ENCODE measurements at places on chromosomes 3 and 15.

GRCh38 chr3:13235079-13235478 lies 161.8 kb upstream of the IQSEC1 start:
- no peak for DNase-seq

DNA sequence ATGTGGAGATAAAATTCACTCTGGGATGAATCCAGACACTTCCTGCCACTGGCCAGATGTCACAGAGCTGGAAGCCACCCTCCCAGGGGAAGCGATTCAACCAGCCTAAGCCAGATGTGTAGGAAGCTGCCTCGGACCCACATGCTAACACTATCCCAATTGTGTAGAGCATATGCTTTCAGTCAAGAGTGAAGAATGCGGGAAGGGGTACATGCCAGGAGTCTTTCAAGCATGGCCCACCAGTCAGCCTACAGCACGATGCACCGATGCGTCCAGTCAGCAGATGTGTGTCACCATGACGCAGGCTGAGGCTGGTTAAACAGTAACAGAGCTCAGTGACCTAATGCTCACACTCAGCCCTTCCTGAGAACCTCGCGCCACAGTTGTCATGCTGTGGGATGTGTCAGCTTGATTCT lies 38.8 kb upstream of the BNC1 start:
- DNase-seq, result peak; percentile 31

DNA sequence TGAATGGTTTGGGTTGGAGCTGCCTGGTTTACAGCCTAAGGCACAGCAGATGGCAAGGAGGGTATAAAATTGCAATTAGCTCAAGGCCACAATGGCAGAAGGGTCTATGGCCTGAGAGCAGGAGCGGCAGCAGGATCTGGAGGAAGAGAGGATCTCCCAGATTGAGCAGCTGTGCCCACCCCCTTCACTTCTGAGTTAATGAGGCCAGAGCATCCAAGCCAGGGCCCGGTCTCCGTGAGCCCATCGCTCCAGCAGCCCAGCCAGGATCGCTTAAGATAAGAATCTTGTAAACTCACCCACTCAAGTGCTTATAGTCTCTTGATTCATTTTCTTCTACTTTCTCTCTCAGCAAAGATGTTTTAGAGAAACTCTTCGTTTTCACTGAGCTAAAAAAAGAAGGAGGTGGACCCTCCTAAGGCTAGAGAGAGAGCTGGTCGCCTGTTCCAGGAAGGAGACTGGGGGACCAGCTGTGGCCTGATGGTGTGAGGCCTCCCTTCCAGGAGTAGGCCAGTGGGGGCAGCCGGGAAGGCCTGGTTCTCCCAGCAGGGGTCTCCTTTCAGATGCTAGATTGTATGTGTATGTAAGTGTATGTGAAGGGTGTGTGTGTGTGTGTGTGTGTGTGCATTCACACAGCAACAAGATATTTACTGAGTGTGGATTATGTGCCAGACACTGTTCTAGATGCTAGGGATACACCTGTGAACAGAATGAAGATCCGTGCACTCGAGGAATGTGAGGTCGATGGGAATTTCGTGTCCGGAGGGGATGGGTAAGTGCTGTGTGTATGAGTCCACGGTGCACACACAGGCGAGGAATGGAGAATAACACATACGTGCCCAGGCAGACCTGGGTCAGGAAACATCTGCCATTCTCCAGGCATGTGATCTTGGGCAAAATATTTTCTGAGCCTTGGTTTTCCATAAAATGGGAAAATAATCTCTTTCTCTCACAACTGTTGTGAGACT lies 18.6 kb downstream of the MAGEF1 start:
- DNase-seq, result no peak

- no peak for DNase-seq
These were observed 451.9 kb downstream of the FOXP1 start for GRCh38 chr3:71131375-71132314.

DNA sequence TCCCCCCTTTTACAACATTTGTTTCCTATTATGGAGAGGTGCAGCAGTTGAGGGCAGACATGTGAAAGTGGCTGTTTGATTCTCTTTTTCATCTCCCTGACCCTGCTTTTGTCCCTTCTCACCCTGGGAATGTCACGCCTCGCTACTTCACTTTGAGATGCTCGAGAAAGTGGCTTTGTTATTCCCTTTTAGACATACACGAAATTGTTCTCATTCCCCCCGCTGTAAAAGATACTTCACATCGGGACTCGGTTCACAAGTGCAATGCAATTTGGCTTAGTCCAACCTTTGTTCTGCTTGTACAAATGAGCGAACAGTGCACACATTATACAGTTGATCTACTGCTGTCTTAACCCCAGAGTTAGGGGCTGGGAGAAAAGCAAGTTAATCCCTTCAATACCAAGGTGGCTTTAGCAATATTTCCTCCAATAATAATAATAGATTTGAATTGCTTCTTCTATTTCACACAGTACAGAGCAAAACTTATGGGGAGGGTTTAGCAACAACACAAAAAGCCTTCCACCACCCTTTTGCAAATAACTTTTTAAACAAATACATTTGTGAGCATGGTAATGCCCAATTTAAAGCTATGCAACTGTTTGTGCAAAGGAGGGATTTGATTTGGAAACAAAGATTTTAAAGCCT lies 5.7 kb upstream of the FOXB1 start:
- DNase-seq, result no peak

GRCh38 chr3:158683230-158683962 lies 10.9 kb upstream of the LXN start:
- DNase-seq, result no peak

DNA sequence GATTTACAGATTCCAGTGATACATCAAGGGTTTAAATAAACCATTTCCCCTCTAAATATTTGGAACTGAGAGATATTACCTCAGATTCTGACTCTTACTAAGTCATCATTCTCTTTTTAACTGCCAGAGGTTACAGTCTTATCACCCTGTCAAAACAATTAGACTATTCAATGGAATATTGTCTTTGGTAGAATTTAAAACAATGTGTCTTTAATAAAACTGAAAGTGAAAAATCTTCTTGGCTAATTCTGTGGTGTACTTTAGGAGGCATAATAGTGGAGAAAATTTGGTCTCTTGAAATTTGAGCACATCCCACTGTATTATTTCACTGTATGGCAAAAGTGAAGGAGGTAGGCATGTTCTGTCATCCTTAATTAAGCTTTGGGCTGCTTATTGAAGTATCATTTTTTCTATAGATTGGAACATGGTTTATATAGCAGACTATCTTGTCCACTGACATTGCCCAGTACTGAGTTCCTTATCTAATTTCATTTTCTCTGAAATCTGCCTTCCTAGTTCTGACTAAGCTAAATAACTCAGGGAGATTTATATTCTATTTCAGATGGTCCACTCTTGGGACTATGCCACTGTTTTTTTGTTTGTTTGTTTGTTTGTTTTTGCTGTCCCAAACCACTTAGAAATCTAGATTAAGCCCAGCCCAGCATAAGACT lies 48.0 kb upstream of the UTS2B start:
- no peak for DNase-seq

GRCh38 chr3:144332868-144333267 lies 361.2 kb downstream of the DIPK2A start:
- no peak for DNase-seq

DNA sequence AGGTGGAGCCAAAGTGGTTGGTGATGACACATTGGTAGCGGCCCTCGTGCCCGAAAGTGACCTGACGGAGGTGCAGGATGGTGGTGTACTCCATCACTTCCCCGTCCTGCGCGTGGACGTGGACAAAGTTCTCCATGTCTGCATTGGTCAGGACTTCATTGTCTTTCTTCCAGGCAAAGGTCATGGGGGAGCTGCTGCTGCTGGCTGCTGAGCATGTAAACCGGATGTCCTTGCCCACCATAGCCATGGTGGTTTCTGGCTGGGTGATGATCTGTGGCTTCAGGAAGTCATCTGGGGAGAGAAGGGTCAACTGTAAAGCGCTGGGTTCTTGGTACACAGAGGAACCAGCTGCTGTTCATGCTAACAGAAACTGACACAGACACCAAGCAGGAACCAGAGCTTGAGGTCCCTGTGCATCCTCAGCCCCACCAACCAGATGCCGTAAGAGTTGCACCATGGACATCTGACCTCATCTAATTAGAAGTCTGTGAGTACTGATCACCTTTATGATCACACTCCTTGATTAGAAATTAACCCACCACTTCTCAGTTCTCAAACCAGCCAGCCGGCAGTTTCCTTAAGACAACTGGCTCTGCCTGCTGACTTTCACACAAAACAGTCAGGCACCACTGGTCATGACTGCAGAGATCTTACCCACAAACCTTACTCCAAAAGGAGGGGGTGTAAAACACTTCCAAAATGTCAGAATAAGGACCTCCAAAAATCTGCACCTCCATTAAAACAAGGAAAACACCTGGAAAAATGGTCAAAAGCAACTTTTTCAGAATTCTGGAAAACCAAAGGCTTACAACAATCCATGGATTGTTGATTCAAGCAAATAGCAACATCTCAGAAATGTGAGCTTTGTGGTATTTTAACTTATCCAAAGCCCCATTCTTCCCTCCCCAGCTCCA lies 114.6 kb downstream of the LRIG1 start:
- DNase-seq, result no peak

DNA sequence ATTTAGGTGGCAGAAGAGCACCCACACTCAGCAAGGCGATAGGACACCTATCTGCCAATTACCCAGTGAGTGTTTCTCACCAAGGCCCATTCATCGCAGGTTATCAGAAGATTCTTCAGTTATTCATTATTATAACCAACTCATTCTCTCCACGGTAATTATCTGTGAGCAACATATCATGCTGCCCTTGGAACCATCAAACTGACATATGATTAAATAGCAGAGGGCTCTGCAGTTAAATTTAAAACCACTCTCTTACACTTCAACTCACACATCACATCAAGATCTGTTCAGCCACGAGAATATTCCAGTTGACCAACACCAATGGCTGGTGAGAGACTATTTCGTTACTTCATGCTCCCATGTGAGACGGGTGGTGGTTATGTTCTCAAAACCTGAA lies 489.3 kb downstream of the ERC2 start:
- no peak for DNase-seq

DNA sequence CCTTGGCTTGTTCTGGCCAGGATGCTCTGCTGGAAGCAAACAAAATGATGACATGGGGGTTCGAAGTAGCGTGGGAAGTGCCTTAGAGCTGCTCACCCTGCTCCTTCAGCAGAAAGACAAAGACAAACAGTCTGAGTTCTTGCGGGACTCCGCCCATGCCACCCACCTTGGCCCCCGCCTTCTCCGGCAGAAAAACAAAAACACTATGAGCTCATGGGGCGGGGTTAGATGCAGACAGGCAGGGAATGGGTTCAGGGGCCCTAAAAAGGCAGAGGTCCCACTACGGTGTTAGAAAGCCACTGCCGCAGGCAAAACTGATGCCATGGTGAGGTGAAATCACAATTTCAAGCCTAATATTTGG lies 9.7 kb upstream of the NCKIPSD start:
- peak; percentile 74 for DNase-seq

GRCh38 chr15:58886921-58887320 lies 46.6 kb downstream of the SLTM start:
- DNase-seq, result no peak

GRCh38 chr15:68234060-68234459 lies 4.5 kb upstream of the CLN6 start:
- DNase-seq, result no peak

DNA sequence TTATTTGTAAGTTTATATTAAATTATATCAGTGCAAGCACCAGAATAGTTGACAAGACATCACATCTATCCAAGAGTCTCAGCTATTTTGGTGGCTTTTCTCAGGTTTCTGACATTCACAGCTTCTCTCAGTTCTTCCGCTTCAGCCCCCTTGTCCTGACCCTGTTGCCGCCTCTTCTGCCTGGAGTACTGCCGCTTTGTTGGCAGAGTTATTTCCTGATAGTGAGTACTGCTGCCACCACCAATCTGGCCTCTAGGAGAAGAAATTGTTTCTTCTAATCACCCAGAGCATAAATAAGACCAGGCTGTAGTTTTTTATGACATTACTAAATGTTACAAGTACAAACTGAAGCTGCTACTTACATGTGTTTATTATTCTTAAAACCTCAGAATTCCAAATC lies 470.1 kb downstream of the NSUN3 start:
- DNase-seq, result no peak

DNA sequence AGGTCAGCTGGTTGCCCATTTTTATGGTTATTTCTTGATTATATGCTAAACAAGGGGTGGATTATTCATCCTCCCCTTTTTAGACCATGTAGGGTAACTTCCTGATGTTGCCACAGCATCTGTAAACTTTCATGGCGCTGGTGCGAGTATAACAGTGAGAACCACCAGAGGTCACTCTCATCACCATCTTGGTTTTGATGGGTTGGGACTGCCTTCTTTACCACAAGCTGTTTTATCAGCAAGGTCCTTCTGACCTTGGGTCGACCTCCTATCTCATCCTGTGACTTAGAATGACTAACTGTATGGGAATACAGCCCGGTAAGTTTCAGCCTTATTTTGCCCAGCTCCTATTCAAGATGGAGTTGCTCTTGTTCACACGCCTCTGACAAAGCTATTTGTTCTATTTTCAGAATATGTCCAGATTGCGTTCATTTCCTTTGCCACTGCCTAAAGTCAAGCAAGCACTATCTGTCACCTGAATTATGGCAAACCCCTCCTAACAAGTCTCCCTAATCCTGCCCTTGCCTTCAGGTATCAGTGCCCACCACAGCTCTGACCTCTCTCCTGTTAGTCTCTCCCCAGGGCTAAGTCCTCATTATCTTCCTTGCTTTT lies 308.5 kb downstream of the ROBO2 start:
- DNase-seq, result no peak

- DNase-seq, result no peak
These were observed 28.1 kb downstream of the DNAJB8 start for GRCh38 chr3:128438488-128439072.

DNA sequence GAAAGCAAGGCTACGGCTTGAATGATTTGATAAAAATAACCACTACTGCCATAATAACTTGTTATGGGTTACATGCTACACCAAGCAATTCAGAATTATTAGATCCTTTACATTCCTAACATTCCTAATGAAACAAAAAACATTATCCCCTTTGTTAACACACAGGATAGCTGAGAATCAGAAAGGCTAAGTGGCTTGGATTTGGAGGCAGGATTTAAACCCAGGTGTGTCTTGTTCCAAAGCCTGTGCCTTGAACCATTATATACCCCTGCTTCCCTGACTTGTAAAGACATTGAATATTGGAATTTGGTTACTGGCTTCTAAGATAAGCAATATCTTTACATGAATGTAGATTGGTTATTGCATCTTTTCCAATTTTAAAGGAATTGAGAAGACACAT lies 417.1 kb upstream of the GOLIM4 start:
- no peak for DNase-seq

DNA sequence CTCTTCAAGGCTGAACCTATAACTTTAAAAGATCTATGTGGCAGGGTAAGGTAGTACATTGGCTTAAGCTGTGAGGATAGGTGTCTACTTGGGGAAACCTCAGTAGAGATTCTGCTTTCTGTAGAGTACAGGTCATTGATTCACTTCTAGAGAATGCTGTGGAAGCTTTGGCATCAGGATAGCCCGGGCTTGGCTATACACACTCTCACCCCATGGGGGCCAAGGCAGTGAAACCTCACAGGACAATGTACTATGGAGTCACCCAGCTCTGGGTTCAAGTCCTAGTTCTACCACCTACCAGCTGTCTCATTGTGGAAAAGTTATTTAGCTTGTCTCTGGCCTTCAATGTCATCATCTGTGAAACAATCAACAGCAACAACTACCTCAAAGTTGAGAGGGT lies 9.0 kb downstream of the MTFMT start:
- no peak for DNase-seq

All from left cardiac atrium (tissue), 4 donors.